ENCODE measurements at places on chromosomes 7 and 10.
A peak's percentile ranks its signal among the peaks of the same experiment; 100 is the strongest.

- no peak for DNase-seq
Measured at GRCh38 chr7:97298561-97298960, 181.1 kb downstream of the SDHAF3 start.

- DNase-seq, result no peak
Measured at GRCh38 chr10:74175510-74176379, 24.7 kb downstream of the ADK start.

DNA sequence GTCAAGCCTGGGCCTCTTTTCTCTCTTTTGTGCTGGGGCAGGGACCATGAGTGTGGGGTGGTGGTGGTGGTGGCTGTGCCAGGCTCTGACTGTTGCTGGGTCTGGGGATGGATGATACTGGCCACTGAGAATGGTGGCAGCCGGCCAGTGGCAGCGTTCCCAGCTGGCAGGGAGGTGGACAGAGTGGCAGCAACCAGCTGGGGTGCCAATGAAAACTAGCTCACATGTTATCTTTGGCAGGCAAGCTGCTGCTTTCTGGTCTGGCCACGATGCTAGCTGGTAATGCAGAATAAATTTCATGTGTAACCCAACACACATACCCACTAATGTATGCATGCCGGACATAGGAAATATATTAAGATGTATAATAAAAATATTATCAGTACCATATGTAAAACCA lies 95.0 kb upstream of the SLC26A5 start:
- DNase-seq, result no peak

DNA sequence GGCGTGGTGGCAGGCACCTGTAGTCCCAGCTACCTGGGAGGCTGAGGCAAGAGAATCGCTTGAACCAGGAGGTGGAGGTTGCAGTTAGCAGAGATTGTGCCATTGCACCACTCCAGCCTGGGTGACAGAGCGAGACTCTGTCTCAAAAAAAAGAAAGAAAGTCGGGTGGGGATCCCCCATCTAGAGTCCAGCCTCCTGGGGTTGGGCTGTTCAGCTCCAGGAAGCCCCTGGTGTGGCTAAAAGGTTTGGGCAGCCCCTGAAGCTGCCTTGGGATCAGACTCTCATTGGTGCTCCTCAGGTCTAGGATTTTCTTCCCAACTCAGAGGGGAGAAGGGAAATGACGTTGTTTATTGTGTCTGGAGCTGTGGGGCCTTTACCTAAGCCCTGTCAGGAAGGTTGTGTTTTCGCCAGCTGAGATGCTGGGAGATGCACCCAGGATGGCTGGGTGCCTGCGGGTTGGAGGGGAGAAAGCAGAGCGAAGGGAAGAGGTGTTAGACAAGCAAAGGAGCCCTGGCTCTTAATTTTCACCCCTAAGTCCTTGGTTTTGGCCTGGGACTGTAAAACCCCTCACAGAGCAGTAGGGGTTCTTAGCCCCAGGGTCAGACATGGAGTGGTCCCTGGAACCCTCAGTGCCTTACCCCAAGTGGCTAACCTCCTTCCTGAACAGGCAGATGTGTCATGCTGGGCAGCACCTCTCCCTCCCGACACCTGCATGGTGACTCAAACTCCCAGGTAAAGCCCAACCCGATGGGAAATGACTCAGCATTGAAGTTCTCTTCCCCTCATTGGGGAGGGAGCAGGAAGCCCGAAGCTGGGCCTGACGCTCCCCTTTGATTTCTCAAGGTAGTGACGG lies 21.1 kb downstream of the PLAU start:
- DNase-seq, result peak; percentile 56

GRCh38 chr7:102279537-102280400 lies 6.9 kb upstream of the SH2B2 start:
- peak; percentile 82 for DNase-seq

DNA sequence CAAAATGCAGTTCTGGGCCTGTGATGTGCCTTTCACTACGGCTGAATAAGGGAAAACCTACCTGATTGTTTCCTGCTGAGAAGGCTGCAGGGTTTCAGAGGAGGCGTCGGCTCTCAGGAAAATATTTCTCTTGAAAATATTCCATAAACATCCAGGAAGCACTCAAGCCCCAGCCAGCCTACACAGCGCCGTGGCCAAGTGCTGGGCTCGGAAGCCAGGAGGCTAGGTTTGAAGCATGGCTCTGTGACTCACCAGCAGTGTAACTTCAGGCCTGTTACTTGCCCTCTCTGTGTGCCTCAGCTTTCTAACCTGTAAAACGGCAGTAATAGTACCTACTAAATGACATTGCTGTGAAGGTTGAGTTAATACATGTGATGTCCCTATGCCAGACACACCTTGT lies 399.1 kb downstream of the GATA3 start:
- no peak for DNase-seq

GRCh38 chr7:77833136-77833535 lies 34.6 kb downstream of the PHTF2 start:
- DNase-seq, result no peak

DNA sequence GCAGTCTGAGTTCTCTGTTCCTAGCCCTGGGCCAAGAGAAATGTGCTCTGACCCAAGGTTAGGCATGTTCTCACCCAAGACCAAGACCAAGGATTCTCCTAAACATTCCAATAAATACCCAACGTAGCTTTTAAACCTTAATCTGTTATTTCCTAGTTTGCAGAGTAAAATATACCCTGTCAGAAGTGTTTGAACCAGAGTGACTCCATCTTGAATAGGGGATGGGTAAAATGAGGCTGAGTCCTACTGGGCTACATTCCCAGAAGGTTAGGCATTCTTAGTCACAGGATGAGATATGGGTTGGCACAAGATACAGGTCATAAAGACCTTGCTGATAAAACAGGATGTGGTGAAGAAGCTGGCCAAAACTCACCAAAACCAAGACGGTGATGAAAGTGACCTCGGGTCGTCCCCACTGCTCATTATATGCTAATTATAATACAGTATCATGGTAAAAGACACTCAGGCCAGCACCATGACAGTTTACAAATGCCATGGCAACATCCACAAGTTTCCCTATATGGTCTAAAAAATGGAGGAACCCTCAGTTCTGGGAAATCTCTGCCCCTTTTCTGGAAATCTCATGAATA lies 27.7 kb downstream of the PLXNA4 start:
- DNase-seq, result no peak

GRCh38 chr10:104931612-104932134 lies 290.6 kb downstream of the SORCS3 start:
- DNase-seq, result no peak

- no peak for DNase-seq
Measured at GRCh38 chr7:94161476-94161875, 157.3 kb upstream of the BET1 start.

- no peak for DNase-seq
Measured at GRCh38 chr7:48741545-48741944, 182.8 kb upstream of the CDC14C start.

GRCh38 chr10:18594574-18595156 lies 56.7 kb downstream of the NSUN6 start:
- no peak for DNase-seq

DNA sequence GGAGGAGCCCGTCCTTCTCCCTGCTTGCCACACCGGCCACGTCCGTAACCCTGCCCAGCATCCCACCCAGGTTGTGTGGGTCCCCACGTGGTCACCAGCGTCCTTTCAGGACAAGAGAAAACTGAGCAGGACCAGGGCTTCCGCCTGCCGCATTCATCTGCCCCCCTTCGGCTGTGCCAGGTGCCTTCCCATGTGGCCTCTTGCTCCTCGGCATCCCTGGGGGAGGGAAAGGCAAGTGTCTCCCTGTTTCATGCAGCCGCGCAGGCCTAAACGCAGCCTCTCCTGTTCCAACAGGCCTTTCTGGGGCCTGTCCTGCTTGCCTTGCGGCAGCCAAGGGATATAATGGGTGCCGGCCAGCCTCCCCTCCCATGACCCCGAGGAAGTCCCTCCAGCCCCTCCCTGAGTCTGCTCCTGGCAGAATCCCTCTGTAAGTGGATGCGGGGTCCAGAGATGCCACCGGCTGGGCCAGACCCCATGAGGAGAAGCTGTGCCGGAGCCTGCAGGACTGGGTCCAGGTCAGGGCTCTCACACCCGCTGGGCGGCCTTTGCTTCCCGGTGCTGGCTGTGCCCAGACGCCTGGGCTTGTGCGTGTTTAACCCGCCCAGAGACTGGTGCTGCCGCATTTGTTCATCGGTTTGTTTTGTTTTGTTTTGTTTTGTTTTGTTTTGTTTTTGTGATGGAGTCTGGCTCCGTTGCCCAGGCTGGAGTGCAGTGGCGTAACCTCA lies 23.1 kb downstream of the SHH start:
- no peak for DNase-seq

GRCh38 chr10:36538953-36539586 lies 586.3 kb upstream of the ANKRD30A start:
- peak; percentile 19 for DNase-seq

DNA sequence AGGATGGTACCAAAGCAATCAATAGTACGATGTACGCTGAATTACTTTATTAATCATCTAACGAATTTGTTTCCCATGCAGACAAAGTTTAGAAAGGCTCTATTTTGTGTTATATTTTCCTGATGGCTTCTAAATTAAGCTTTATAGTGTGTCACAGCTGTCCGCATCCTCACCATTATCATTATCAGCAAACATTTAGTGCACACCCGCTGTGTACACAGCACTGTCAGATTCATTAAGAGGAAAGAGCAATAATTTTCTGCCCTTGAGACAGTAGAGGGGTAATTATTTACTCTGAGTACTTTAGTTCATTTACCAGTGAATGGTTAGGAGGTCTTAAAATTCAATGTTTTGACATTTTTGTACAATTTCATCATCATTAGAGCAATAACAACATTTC lies 233.3 kb upstream of the PTPRZ1 start:
- DNase-seq, result no peak

- DNase-seq, result no peak
Measured at GRCh38 chr10:103808780-103809179, 46.6 kb downstream of the SH3PXD2A start.

- DNase-seq, result no peak
Measured at GRCh38 chr10:118520116-118520742, 75.2 kb downstream of the PRLHR start.

- peak; percentile 6 for DNase-seq
Measured at GRCh38 chr7:124276005-124276622, 243.2 kb upstream of the TMEM229A start.

- no peak for DNase-seq
Measured at GRCh38 chr7:39633563-39634477, 10.4 kb downstream of the RALA start.

GRCh38 chr10:114389426-114389825 lies 14.9 kb downstream of the AFAP1L2 start:
- DNase-seq, result peak; percentile 61

DNA sequence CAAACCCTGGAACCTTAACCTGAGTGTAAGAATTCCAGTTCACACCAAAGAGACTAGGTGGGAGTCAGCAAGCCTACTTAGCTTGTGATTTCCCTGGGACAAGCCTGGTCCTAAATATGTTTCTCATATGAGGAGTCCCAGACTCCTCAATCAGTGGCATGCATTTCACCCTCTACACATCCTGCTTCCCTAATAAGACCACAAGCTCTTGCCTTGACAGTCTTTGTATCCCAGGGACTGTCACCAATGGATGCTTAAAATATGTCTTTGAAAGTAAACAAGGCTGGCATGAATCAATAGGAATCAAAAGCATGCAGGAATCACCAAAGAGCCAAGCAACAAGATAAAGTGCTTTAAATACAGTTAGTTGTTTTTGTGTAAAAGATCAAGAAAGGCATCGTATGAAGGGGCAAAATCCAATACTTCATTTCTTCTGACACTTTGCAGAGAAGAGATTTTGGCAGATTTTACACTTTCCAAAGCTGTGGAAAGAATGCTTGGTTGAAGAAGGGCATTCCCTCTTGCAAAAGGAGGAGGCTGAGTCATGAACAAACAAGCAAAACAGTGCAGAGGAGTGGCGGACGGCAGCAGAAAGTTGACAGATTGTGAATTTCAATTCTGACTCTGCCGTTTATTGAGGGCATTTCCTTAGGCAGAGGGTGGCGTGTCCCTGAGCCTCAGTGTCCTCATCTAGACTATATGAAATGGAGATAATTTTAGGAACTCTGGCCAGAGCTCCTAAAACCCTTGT lies 8.5 kb upstream of the NFE2L3 start:
- peak; percentile 38 for DNase-seq

- no peak for DNase-seq
Measured at GRCh38 chr7:159227433-159227832, 82.8 kb upstream of the VIPR2 start.

GRCh38 chr10:30587522-30588031 lies 42.0 kb downstream of the LYZL2 start:
- no peak for DNase-seq

- DNase-seq, result peak; percentile 11
Measured at GRCh38 chr7:140810830-140811556, 113.7 kb downstream of the BRAF start.

DNA sequence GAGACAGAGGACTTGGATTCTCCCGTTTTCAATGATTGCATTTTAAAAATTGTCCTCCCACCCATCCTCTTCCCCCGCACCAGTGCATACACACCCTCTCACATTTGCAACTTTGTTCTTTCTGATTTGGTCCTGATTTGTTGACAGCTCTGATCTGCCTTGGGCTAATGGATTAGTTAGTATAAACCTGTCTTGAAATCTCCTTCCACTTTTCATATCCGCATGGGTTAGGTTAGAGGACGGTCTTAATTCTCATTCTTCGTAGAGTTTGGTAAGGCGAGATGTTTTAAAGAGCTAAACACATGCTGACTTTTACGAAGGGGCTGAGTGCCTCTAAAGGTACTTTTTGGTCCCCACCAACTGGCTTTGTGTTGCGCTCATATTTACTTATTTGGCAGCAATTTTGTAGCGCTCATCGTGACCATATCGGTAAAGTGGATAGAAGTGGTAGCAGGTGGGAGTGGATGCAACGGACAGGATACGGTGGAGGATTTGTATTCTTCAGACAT lies 1.1 kb downstream of the AHR start:
- no peak for DNase-seq

- no peak for DNase-seq
Measured at GRCh38 chr7:48389977-48390376, 218.7 kb downstream of the ABCA13 start.

- no peak for DNase-seq
Measured at GRCh38 chr10:78274491-78274890, 240.8 kb downstream of the RPS24 start.

- no peak for DNase-seq
Measured at GRCh38 chr7:17781491-17782215, 158.6 kb downstream of the SNX13 start.

GRCh38 chr10:5843686-5844344 lies 30.6 kb upstream of the GDI2 start:
- no peak for DNase-seq

- no peak for DNase-seq
Measured at GRCh38 chr10:4353964-4354363, 472.0 kb upstream of the AKR1E2 start.

GRCh38 chr7:41035794-41036193 lies 667.1 kb downstream of the INHBA start:
- no peak for DNase-seq

DNA sequence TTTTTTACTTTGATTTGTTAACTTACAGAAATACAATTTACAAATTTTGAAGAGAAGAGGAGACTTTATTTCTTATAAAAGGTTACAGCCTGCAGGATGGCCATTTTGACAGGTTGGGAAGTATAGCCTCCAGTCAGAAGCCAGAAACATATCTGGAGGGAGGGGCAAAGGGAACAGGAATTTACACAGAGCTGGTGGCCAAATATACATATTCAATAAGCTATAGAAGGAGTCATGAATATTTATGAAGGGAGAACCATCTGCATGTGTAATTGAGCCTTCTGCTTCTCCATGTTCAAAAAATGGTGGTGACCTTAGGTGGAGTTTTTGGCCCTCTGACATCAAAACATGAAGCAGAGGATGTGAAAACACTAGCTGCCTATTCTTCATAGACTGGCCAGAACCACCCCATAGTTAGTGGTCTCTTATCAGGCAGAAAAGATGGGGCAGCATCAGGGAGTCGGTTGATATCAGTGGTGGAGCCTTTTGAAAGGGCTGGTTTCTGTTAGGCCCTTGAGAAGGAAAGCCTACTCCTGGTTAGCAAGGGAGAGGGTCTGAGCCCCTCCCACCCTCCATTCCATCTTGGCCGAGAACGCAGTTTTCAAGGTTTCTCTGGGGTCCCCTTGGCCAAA lies 57.2 kb downstream of the ENTPD1 start:
- DNase-seq, result no peak
